ENCODE measurements at places on chromosomes 13 and 19. TPM values are rescaled to one million over a fixed set of nuclear protein-coding genes. Genes with fewer than 3 reads are reported as not detected.
A peak's percentile ranks its signal among the peaks of the same experiment; 100 is the strongest.

The NMRK2 gene
- not detected for total RNA-seq

GRCh38 chr13:41008349-41008980, 10.7 kb downstream of the ELF1 start:
- no peak overlapping the region for H3K4me3 ChIP-seq
- H3K36me3 ChIP-seq: no peaks in the 10 kb centered on the region
- DNase-seq: no peak
- peaks cover 73% of the 10 kb centered on the region for H3K4me1 ChIP-seq

GRCh38 chr19:2089727-2090053, 6.4 kb downstream of the MOB3A start:
- peak overlapping the region; percentile 66 for H3K27ac ChIP-seq
- peak overlapping the region; percentile 29 for H3K4me3 ChIP-seq
- DNase-seq: no peak
- no peaks in the 10 kb centered on the region for H3K27me3 ChIP-seq

The CRLF1 gene
- total RNA-seq: 0.73 TPM

GRCh38 chr13:97329331-97329730, 104.6 kb upstream of the RAP2A start:
- no peak overlapping the region for H3K4me3 ChIP-seq
- H3K4me1 ChIP-seq: no peaks in the 10 kb centered on the region
- no peak overlapping the region for H3K27ac ChIP-seq

GRCh38 chr13:29579094-29579493, 16.4 kb downstream of the SLC7A1 start:
- DNase-seq: no peak
- H3K27me3 ChIP-seq: no peaks in the 10 kb centered on the region
- no peak overlapping the region for H3K4me3 ChIP-seq
- no peak overlapping the region for H3K27ac ChIP-seq

DNA sequence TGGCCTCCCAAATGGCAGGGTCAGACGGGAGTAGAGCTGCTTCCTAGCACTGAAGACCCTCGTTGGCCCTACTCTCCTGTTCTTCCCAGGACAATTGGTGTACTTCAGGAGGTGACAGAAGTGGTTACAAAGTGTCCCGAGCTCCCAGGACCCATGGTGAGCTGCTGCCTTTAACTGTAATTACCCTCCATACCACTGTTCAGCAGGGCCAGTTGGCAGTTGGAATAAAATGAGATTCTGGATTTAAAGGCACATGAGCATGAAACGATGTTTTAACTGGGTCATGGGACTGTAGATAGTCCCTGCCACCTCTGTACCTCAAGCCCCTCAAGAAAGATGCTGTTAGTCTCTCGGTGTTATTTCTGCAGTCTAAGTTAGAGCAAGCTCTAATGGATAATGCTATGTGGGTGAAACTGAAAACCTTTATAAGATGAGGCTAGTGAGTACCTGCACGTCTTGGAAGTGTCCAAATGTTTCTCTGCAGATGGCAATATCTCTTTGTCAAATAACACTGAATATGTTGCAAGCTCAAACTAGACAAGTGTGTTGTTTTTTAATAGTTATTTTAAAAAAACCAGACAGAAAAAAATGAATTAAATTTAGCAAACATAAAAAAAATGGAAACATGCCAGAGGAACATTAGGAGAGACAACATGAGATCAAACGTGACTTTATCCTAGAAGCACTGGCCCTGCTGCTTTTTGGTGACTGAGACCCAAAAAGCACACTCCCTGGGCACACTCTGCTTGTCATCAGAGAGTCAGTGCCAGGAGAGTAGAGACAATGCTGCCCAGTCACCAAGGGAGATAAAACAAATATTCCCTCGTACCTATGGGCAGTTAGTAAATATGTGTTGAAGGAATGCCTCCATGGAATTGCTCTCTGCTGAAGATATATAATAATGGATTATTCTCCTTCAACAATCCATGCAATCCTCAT, 266.3 kb downstream of the LMO7 start:
- no peaks in the 10 kb centered on the region for H3K4me1 ChIP-seq
- H3K36me3 ChIP-seq: no peaks in the 10 kb centered on the region
- H3K27me3 ChIP-seq: no peaks in the 10 kb centered on the region
- DNase-seq: no peak
- H3K27ac ChIP-seq: no peak overlapping the region
- H3K4me3 ChIP-seq: no peak overlapping the region

- H3K27ac ChIP-seq: no peak overlapping the region
- DNase-seq: no peak
- no peak overlapping the region for H3K4me3 ChIP-seq
- H3K27me3 ChIP-seq: peaks cover 22% of the 10 kb centered on the region
- H3K36me3 ChIP-seq: no peaks in the 10 kb centered on the region
- no peaks in the 10 kb centered on the region for H3K4me1 ChIP-seq
These were observed 222.3 kb downstream of the TEX29 start for GRCh38 chr13:111542530-111543341.

The PSG6 gene
- total RNA-seq: not detected

The MYO1F gene
- total RNA-seq: 187 TPM

The PNMA8A gene
- 0.43 TPM for total RNA-seq

The CLC gene
- total RNA-seq: 2.8 TPM

The CEACAM19 gene
- total RNA-seq: 0.57 TPM

DNA sequence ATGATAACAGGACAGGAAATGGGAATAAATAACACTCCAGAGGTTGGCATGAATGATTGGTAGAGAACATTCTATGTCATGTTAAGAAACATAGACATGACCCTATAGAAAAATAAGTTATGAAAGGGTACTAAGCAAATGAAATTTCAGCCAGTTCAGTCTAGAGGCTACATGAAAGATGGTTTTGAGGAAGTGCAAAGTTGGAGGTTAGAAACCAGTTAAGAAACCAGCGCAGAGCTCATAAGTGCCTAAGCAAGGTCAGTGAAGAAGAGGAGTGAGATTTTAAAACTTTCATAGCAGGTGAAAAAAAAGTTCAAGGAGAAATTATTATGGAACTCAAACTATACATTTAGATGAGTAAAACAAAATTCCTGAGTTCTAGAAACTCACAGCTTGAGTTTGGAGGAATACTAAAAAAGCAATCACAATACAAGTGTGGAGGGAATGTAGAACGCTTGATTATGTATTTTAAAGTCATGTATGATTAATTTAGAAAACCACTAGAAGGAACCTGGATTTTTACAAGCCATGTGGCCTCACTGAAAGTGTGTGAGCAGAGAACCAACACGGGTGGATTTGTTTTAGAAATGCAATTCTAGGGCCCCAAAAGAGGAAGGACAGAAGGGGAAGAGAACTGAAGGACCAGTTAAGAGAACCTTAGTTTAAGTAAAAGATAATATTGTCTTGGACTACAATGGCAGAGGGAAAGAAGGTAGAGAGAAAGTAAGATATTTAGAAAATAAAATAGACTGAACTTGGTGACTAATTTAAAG, 162.4 kb downstream of the PCDH20 start:
- H3K27ac ChIP-seq: no peak overlapping the region
- no peaks in the 10 kb centered on the region for H3K36me3 ChIP-seq
- no peaks in the 10 kb centered on the region for H3K27me3 ChIP-seq
- no peak for DNase-seq
- H3K4me1 ChIP-seq: no peaks in the 10 kb centered on the region

GRCh38 chr19:3608079-3608641, 1.5 kb upstream of the TBXA2R start:
- H3K36me3 ChIP-seq: peaks cover 14% of the 10 kb centered on the region
- H3K27ac ChIP-seq: no peak overlapping the region
- DNase-seq: no peak
- peaks cover 56% of the 10 kb centered on the region for H3K4me1 ChIP-seq
- H3K27me3 ChIP-seq: peaks cover 39% of the 10 kb centered on the region

DNA sequence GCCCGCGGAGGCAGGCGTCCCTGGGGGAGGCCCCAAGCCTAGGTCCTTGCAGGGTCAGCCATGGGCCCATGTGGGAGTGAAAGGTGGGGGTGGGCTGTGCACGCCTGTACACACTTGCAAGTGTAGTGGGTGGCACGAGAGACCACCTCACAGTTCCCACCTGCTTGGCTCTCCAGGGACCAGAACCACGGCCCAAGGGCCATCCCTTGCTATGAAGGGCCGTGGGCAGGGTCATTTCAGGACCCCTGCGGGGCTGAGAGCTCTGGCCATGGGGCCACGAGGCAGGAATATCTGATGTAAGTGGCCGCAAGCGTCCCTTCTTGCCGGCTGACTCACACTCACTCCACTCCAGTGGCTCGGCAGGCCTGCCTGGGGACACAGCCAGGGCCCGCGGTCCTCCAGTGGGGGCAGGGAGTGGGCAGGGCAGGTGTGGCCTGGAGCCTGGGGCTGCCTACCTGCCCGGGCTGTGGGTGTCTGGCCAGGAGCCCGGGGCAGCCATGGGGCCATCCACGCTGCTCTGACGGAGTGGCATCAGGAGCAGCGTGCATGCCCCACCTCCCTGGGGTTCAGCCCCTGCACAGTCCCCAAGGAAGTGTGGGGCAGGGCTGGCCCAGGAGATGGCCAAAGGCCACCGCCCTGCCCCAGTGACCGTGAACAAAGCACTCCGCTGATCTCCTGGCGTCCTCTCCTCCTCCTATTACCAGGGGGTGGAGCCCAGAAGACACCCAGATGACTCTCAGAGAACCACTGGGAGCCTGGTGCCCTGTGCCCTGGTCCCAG, 8.6 kb upstream of the MKNK2 start:
- no peaks in the 10 kb centered on the region for H3K36me3 ChIP-seq
- no peak overlapping the region for H3K4me3 ChIP-seq
- H3K4me1 ChIP-seq: peaks cover 50% of the 10 kb centered on the region
- no peak for DNase-seq
- peak overlapping the region; percentile 95 for H3K27ac ChIP-seq

The LAIR1 gene
- 60.1 TPM for total RNA-seq

- H3K4me1 ChIP-seq: no peaks in the 10 kb centered on the region
- H3K27ac ChIP-seq: no peak overlapping the region
- DNase-seq: no peak
- no peaks in the 10 kb centered on the region for H3K36me3 ChIP-seq
- no peak overlapping the region for H3K4me3 ChIP-seq
These were observed 106.1 kb upstream of the MIR17HG start for GRCh38 chr13:91241221-91241933.

The IGFL3 gene
- not detected for total RNA-seq

DNA sequence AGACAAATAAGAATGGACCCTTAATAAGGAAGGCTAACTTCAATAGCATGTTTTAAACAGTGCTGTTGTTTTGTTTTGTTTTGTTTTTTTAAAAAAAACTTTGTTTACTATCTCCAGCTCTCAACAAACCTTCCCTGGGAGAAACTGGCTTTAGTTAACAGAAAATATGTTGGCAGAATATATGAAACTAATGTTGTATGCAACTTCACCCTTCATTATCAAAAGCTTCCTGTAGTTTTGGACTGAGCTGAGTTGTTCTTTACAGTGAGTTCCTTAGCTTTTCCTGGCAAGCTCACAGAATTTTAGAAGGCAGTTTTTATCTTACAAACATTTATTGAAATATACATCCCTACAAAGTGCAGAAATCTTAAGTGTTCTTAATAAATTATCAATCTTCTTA, 2480.7 kb upstream of the PCDH20 start:
- H3K36me3 ChIP-seq: no peaks in the 10 kb centered on the region

The USHBP1 gene
- total RNA-seq: not detected

Measured in T-cell (primary cell).